ENCODE measurements at places on chromosomes 1 and 21.

DNA sequence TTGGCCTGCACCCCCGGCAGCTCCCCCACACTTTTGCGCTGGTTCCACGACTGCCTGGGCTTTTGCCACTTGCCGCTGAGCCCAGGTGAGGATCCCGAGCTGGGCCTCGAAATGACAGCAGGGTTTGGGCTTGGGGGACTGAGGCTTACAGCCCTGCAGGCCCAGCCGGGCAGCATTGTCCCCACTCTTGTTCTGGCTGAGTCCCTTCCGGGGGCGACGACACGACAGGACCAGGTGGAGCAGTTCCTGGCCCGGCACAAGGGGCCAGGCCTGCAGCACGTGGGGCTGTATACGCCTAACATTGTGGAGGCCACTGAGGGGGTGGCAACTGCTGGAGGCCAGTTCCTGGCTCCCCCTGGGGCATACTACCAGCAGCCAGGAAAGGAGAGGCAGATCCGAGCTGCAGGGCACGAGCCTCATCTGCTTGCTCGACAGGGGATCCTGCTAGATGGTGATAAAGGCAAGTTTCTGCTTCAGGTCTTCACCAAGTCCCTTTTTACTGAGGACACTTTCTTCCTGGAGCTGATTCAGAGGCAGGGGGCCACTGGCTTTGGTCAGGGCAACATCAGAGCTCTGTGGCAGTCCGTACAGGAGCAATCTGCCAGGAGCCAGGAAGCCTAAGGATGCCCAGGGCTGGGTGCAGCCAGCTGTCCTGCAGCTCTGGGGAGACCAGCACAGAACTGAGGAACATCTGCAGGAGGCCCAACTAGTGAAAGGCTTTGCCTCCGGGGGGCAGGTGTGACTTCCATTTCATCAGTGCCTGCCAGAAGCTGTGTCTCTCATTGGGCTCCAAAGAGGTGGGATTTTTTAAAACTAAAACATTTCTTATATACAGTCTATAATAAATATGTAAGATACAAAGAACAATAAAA lies 1.2 kb downstream of the HPDL start:
- peak; percentile 46 for DNase-seq

- no peak for DNase-seq
These were observed 7.0 kb downstream of the CLCN6 start for GRCh38 chr1:11813021-11813420.

GRCh38 chr1:68788762-68789161 lies 291.9 kb upstream of the DEPDC1 start:
- DNase-seq: no peak

DNA sequence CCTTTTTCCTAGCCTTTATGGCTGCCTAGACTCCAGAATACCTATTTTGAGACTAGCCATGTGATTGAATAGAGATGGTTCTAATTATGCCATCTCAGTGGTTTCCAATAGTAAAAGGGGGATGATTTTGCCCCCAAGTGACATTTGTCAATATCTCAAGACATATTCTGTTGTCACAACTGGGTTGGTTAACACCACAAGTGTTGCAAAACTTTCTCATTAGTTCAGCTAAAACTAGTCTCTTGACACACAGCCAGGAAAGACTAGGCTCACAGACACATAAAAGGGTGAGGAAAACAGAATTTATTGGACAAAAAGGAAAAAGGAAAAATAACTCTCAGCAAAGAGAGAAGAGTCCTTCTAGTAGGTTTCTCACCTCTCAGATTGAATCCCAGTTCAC lies 39.9 kb upstream of the GBP5 start:
- DNase-seq: no peak

- DNase-seq: no peak
These were observed 28.5 kb downstream of the PODN start for GRCh38 chr1:53090227-53091147.

GRCh38 chr1:83942914-83943313 lies 56.0 kb downstream of the TTLL7 start:
- DNase-seq: no peak

- no peak for DNase-seq
These were observed 674 bp upstream of the HES5 start for GRCh38 chr1:2530513-2531361.

DNA sequence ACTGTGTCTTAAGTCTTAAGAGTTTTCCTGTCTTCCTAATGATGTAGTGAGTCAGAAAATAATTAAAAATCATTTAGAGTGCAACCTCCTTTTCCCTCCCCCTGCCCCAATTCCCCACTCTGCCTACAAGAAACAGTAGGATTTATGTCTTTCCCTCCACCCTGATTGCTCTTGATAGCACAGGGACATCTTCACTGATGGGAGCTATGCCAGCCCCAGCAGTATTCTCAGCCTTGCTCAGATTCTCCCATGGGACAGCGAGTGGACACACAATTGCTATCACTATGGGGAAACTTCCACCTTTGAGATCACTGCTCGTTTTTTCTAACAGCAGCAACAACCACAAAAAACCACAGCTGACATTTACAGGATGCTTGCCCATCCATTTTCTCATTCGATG lies 216.6 kb upstream of the PLXNA2 start:
- no peak for DNase-seq

- no peak for DNase-seq
These were observed 96.8 kb upstream of the C1orf105 start for GRCh38 chr1:172323686-172324085.

DNA sequence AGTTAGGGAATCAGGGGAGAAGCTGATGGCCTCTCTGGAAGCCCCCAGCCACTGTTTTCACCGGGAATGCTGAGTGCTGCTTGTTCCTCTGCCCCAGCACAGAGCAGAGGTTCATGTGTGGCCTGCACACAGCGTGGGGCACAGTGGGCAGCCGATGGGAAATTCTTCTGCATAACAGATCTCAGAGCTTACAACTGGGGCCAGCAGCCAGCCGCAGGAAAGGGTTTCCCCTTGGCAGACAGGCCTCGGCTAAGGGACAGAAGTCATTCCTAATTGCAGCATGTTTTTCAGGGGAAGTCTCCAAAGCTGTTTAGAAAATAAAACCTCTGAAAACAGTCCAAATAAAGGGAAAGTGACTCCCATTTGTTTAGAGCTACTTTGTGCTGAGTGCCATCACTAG lies 22.6 kb downstream of the HMGB4 start:
- no peak for DNase-seq
